NCI-H187 (cell line): ENCODE measurements at places on chromosomes 3 and 15.

DNA sequence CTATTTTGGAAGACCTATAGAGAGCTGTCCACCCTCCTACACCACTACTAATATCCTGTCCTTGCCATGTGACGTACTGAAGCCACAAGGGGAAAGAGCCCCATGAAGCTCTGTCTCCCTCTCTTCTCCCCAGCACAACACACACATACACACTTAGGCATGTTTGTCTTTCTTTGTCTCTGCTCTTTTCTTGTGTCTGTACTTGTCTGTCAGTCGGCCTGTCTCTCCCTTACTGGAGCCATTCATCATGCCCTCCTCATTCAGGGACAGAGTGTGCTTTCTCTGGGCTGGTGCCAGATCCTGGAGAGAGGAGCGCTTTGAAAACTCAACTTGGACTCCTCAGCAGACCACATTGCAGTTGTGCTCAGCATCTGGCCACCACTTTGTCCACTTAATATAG lies 47.6 kb downstream of the PSMD6 start:
- DNase-seq: no peak

DNA sequence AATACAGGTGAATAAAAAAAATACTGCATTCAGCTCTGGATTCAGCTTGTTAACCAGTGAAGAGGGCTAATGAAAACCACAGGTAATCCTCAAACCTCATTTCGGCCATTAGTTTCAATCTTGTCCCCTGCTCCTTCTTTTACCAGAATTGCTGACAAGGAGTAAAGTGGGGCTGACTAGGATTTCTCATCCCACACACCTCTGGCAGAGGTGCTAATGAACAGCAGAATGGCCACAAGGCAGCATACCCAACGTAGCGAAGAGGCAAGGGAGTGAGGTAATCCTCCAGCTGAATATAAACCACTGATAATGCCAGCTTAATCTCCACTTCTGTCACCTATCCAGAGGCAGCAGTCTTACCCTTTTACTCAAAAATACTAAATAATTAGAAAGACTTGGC lies 248.8 kb upstream of the CDIN1 start:
- no peak for DNase-seq

- no peak for DNase-seq
Observed at GRCh38 chr3:73568371-73568862, 56.3 kb downstream of the PDZRN3 start.

- DNase-seq: no peak
Observed at GRCh38 chr3:52370531-52370930, 54.4 kb downstream of the DNAH1 start.

GRCh38 chr3:169041677-169042171 lies 621.8 kb downstream of the MECOM start:
- DNase-seq: no peak

GRCh38 chr3:81476692-81477091 lies 284.8 kb downstream of the GBE1 start:
- no peak for DNase-seq

- no peak for DNase-seq
Observed at GRCh38 chr15:74763416-74763815, 14.8 kb downstream of the CYP1A2 start.

DNA sequence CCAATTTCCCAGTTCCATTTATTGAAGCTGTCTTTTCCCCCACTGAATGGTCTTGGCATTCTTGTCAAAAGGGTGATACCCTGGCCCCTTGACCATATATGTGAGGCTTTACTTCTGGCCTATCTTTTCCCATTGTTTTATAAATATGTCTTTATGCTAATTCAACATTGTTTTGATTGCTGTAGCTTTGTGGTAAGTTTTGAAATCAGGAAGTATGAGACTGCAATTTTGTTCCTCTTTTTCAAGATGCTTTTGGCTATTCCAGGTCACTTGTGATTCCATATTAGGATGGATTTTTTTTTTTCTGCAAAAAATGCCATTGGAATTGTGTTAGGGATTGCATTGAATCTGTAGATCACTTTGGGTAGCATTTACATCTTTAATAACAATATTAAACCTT lies 141.2 kb upstream of the MANF start:
- DNase-seq: no peak

- DNase-seq: no peak
Observed at GRCh38 chr3:10162185-10162584, 2.5 kb upstream of the IRAK2 start.

- no peak for DNase-seq
Observed at GRCh38 chr3:8641472-8641871, 3.1 kb downstream of the SSUH2 start.

DNA sequence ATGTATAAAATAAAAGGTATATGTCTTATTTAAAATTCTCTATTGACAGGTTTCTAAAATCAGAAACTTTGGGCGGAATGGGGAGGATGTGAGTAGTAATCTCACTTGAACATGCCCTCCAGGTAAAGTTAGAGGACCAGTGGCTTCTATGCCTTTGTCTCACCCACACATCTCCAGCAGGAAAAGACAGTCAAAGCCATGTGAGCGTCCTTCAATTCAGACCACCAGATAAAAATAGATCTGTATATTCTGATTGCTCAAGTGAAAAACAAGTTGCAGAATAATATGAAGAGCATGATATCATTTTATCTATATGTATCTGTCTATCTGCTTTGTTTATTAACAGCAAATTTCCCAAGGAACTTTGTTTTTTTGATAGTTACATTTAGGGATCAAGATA lies 152.2 kb downstream of the TMCO5A start:
- DNase-seq: no peak

GRCh38 chr3:43817064-43817463 lies 126.3 kb downstream of the ABHD5 start:
- no peak for DNase-seq

DNA sequence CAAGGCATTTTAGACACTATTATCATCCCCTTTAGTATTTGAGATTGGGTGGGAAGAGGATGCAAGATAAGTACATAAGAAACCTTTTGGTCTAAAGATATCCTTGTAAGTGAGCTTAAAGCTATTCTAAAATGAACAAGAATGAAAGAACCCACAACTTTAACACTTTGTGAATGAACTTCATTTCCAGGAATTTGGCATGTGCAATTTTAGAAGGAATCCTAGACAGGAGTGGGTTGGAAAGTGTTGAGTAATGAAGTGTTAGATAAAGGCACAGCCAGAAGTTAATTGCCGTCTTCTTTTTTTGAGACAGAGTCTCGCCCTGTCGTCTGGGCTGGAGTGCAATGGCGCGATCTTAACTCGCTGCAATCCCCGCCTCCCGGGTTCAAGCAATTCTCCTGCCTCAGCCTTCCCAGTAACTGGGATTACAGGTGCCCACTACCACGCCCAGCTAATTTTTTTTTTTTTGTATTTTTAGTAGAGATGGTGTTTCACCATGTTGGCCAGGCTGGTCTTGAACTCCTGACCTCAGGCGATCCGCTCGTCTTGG lies 13.2 kb upstream of the TEX9 start:
- DNase-seq: no peak

DNA sequence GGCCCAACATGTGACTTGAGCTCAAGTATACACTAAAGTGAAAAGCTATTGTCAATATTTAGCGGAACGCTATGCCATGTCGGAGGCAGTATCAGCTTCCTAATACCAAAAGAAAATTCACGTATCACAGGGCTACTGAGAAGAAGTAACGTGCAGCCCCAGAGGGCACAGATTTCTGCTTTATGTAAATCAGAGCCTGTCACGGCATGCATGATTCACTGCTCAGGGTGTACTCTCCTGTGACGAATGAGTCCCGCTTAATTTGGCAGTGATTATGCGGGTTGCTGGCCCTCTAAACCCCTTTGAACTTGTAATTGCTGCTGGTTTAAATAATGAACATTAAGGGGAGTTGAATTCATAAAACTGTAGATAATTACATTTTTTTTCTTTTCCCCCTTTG lies 85.3 kb downstream of the MEIS2 start:
- DNase-seq: no peak

GRCh38 chr3:144104186-144104585 lies 132.6 kb downstream of the DIPK2A start:
- no peak for DNase-seq

DNA sequence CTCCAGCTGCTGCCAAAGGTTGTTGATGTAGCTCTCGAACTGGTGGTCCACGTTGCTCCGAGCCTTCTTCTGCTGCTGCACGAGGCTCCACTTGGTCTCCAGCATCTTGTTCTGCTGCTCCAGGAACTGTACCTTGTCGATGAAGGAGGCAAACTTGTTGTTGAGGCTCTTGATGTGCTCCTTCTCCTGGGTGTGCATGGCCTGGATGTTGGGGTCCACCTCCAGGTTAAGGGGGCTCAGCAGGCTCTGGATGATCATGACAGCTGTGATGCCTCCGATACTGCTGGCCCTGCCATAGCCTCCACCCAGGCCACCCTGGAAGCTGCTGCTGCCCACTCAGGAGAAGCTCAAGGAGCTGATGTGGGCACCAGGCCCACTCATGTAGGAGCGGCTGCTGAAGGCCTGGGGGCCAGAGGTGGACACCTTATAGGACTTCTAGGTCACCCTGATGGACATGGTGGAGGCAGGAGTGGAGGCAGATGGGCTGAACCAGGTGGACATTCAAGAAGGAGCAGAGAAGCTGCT lies 14.9 kb upstream of the PSTPIP1 start:
- DNase-seq: no peak

- no peak for DNase-seq
Observed at GRCh38 chr3:80676261-80676660, 908.5 kb upstream of the ROBO1 start.

- DNase-seq: no peak
Observed at GRCh38 chr15:78102211-78102610, 9.8 kb downstream of the SH2D7 start.

- DNase-seq: no peak
Observed at GRCh38 chr15:50884540-50884939, 23.9 kb upstream of the AP4E1 start.

GRCh38 chr15:60535743-60536142 lies 56.8 kb upstream of the ICE2 start:
- no peak for DNase-seq

DNA sequence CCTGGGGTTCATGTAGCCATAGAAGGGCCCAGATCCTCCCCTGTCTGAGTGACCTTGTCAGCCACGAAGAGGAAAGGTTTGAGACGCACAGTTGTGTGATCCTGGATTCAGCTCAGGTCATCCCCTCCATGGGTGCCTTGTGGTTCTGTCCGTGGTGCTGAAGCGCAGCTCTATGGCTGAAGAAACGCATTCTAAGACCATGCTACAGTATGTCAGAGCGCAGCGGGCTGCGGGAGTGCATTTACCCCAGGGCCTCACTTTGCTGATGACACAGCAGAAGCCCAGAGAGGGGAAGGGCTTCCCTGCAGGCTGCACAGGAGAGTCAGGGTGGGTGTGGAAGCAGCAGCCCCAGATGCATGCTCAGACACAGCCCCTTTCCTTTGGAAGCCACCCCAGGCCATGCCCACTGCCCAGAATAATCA lies 68.8 kb upstream of the IQSEC1 start:
- DNase-seq: no peak

DNA sequence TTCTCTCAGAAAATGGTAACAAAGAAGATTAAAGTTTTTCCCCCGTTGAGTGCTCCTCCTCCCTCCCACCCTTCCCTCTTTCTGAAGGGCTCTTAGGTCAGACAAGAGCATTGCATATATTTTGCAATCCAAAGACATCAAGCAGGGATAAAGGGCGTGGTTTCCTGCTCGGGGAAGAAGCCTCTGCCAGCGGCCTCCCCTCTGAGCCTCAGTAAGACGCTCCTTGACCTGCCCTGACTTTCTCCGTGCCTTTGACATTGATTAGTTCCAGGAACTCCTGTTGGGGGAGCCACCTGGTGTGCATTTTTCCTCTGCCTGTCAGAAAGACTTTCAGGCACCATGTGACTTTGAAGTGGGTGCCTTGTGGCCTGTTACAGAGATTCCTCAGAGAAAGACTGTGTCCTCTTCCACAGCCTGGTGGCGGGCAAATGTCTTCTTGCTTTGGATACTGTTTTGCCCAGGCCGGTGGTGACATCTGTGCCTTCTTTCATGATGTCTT lies 87.2 kb upstream of the TBL1XR1 start:
- DNase-seq: peak; percentile 54
